ENCODE measurements at places on chromosomes 11 and 22. TPM values are rescaled to one million over a fixed set of nuclear protein-coding genes. Genes with fewer than 3 reads are reported as not detected.

DNA sequence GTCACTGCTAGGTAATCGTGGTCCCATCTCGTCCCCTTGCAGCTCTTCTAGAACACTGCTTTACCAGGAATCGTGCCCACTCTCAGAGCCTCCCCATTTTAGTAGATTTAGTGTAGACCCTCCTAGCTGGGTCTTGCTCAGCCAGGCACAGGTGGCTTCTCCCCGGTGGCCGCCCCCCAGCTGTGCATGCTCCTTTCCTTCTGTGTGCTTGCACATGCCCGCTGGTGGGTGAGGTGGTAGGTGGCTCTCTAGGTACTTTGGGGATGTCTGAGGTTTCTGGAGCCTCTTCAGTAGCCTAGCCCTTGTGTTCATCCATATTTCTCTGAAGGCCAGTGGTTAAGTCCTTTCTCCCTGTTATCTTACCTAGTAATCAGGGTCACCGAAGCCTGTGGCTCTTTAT, 5.6 kb downstream of the TUB start:
- DNase-seq: no peak

GRCh38 chr11:75351791-75352587, 528 bp upstream of the ARRB1 start:
- DNase-seq: no peak

TEX12 gene
- 0.23 TPM for total RNA-seq

ACRV1 gene
- not detected for total RNA-seq

- peak; percentile 55 for DNase-seq
Observed at GRCh38 chr11:58573451-58574104, 2.1 kb downstream of the LPXN start.

FOLR1 gene
- 1.2 TPM for total RNA-seq

GRCh38 chr11:102577182-102577581, 46.6 kb upstream of the MMP7 start:
- no peak for DNase-seq

CARD16 gene
- 54.7 TPM for total RNA-seq

- no peak for DNase-seq
Observed at GRCh38 chr11:64165842-64166635, at the start of gene MACROD1. Gene MACROD1, minus strand, starts transcription at chr11:64166113. Its CDS starts 119 bp downstream, at chr11:64165994.
